CD4-positive, alpha-beta T cell treated with Interleukin-17A for 1 hour (primary cell): ENCODE measurements at places on chromosomes 16 and 17.

DNA sequence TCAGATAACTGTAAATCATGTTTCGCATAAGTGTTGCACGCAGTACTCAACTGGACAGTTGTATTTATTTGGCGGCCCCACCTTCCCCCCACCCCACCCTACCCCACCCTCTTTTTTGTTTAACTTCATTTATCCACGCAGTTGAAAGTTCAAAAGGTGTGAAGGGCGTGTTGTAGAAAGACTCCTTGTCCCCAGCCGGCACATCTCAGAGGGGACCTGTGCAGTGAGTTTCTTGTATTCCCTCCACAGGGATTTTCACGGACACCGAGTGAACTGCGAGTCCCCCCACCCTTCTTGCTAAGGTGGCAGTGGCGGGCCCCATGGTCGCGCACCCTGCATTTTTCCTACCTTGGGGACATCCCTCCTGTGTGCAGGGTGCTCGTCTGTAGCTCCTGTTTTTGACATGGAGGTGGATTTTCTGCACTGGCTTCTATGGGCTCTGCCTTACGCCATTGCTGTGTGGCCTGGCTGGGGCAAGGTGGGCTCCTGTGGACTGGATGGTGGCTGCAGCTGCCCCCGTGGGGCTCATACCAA is 36.2 kb downstream of the ADCY7 start:
- no peak for DNase-seq

GRCh38 chr16:78955206-78955605 is 645.3 kb downstream of the MAF start:
- DNase-seq, result no peak

DNA sequence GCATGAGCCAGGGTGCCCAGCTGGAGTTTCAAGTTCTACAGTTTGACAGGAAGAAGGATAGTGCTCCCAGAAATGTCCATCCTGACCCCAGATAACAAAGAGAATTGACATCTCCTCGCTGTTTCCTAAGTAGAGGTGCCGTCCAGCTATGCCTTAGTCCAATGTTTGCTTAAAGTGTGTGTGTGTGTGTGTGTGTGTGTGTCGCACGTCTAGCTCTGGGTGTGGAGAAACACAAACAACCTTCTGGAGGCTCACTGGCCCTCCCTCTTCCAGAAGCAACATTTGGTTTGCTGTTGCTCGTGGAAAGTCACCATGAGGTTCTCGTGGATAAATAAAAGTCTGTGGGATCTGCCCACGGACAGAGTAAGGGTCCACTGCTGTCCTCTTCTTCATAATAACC is 22.1 kb downstream of the EMP2 start:
- no peak for DNase-seq

GRCh38 chr17:3982113-3982512 is 17.9 kb upstream of the ATP2A3 start:
- no peak for DNase-seq

- DNase-seq, result no peak
These were observed 2.1 kb downstream of the MT1X start for GRCh38 chr16:56684256-56684925.

DNA sequence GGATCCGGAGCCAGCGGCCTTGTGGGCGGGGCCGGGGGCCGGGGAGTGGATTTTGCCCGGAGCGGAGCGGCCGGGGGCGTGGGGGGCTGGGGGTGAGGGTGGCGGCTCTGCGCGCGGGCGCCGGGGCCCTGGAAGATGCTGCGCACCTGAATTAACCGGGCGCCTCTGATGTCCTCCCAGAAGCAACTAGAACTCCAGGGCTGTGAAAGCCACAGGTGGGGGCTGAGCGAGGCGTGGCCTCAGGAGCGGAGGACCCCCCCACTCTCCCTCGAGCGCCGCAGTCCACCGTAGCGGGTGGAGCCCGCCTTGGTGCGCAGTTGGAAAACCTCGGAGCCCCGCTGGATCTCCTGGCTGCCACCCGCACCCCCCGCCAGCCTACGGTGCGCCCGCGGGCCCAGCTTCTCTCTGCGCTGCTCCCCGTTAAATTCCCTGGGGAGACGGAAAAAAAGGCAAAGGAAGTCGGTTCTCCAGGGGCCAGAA is 549 bp downstream of the SLC26A11 start:
- DNase-seq, result no peak

DNA sequence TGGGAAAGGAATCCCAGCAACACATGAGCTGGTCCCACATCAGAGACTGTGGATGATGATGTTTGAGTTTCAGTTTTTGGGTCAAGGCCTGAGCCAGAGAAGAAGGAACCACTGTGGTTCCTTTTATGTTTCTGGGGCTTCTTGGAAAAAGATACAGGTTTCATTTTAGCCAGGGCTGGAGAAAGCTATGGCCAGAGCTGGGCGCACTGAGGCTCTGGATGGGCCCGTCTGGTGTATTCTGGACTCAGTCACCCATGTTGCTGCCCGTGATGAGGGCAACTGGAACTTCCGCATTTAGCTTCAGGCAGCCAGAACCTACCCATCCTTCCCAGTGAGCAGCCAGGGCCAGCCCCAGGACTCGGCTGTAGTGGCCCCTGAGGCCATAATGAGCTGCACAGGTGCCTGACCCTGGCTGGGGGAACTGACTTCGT is 15.0 kb upstream of the PITPNA start:
- no peak for DNase-seq

DNA sequence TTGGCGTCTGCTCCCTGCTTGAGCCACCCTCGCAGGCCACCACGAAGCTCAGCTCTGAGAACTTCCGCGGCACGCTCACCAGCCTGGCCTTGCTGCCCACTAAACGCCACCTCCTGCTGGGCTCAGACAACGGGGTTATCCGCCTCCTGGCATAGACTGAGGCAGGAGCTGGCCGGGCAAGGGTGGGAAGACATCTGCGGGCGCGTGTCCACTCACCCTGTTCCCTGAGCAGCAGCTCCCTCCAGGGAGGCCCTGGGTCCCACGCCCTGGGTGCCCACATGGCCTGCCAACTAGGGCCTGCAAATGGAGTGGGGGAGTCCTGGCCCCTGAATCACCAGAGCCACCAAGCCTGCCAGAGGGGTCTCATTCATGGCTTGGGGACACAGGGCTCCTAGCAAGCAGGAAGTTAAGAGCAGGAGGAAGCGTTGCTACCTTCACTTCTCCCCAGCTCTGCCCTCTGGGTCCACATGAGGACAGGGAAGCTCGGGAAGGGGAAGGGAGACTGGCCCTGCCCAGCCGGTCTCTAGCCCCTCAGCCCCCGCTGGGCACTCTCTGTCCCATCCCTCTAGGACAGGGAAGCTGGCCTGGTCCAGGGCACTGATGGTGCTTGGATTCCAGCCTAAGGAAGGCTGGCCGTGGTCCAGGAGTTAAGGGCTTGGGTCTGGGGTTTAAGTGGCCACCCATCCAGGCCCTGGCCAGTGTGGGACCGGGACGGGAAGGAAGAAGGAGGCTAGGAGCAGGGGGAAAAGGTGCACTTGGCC is 5.0 kb upstream of the SERPINF2 start:
- no peak for DNase-seq

DNA sequence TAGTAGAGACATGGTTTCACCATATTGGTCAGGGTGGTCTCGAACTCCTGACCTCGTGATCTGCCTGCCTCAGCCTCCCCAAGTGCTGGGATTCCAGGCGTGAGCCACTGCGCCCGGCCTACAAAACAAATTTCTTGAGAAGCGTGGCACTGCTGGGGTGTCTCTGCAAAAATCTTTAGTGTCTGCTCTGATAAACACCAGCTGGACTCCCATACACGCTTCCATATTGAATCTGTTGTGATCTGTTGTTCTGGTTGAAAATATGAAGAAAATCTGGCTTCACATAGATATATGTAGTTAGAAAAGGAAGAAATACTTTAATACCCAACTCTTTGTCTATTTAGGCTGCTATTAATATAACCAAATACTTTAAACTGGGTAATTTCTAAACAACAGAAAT is 33.3 kb downstream of the VPS53 start:
- DNase-seq, result no peak

GRCh38 chr17:7403977-7404736 is at the start of gene TMEM256:
TSS of gene TMEM256 (minus strand) at chr17:7404097. CDS start at chr17:7404084, 13 bp downstream.
- peak; percentile 98 for DNase-seq

- DNase-seq, result no peak
These were observed 124.8 kb upstream of the ERCC4 start for GRCh38 chr16:13795131-13795530.

DNA sequence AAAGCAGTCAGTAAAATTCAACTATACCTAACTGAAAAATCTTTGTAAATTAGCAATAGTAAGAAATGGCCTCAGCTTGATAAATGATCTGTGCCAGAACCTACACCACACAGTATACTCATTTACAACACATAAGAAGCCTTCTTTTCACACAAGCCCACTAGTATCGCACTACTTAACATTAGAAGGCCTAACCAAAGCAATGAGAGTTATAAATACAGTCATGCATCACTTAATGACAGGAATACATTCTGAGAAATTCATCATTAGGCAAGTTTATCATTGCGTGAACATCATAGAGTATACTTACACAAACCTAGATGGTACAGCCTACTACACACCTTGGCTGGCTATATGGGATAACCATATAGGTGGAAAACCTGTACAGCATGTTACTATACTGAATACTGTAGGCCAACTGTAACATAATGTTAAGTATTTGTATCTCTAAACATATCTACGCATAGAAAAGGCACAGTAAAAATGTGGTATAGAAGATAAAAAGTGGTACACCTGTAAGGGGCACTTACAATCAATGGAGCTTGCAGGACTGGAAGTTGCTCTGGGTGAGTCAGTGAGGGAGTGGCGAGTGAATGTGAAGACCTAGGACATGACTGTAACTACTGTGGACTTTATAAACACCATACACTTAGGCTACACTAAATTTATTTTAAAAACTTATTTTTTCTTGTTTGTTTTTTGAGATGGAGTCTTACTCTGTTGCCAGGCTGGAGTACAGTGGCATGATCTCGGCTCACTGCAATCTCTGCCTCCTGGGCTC is 126.5 kb upstream of the CORO6 start:
- DNase-seq, result no peak

DNA sequence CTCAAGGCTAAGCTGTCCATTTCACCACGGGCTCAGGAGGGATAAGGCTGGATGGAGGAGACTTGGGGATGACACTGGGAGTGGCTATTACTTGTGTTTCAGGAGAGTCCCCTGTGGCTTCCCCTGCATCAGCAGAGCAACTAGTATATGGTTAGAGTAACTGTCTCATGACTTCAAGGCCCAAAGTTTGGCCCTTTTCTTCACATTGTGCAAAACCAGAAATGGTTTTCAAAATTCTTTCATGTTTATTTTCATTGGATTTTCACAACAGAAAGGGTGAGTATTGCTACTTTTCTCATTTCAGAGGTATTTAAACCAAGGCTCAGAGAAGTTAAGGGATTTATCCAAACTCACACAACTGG is 18.1 kb upstream of the TAC4 start:
- no peak for DNase-seq
